Stimulated activated CD8-positive, alpha-beta memory T cell treated with anti-CD3 and anti-CD28 coated beads, Interleukin-15, amount 100 ng/mL, for 4 hours (primary cell): ENCODE measurements at places on chromosomes 7 and 10.

- DNase-seq, result no peak
Observed at GRCh38 chr7:132232406-132232805, 343.9 kb downstream of the PLXNA4 start.

GRCh38 chr7:36967387-36967786 lies 243.1 kb upstream of the AOAH start:
- DNase-seq, result no peak

DNA sequence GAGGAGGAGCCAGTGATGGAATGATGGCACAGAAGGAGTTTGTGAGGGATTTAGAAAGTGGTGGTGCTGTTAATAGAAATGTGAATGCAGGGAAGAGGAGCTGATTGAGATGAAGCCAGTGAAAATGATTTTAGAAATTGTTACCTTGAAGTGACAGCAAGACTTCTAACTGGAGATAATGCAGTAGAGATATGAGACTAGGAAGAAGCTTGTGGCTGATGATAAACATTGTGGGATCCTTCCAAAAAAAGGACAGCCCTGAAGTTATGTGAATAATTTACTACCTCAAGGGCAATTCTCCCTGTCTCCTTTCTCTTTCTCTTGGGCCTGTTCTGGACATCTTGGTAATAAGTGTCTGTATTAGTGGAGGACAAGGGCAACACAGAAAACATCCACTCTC lies 138.6 kb downstream of the LSMEM1 start:
- no peak for DNase-seq

DNA sequence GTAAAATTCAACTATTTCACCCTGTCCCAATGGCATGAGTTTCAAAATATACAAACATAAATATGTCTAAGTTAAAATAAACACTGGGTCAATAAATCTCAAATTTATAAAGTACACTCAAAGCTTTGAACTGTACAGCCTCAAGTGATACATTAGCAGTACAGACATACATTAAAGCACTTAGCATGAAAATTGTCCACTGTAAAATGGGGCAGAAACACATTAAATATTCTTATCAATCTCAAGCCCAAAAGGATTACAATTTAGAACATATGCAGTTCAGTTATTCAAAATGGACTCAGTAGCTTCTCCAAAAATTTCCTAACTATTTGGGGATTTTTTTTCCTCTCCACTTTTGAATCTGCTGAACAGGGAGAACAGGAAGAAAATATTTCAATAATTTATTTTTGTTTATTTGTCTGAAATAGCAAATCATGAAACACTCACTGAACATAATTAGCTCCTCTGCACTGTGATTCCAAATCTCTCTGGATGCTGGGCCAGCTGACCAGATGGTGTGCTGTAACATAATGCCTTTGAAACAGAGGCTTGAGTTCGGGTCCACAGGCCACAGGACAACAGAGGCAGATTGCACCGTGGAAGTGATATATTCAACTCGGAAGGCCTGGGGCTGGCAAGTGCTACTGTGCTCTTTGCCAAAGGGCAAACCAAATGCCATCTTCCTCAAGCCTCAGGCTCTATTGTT lies 248.9 kb upstream of the LRRN3 start:
- DNase-seq, result no peak

GRCh38 chr10:44439958-44440244 lies 55.0 kb upstream of the CXCL12 start:
- no peak for DNase-seq

DNA sequence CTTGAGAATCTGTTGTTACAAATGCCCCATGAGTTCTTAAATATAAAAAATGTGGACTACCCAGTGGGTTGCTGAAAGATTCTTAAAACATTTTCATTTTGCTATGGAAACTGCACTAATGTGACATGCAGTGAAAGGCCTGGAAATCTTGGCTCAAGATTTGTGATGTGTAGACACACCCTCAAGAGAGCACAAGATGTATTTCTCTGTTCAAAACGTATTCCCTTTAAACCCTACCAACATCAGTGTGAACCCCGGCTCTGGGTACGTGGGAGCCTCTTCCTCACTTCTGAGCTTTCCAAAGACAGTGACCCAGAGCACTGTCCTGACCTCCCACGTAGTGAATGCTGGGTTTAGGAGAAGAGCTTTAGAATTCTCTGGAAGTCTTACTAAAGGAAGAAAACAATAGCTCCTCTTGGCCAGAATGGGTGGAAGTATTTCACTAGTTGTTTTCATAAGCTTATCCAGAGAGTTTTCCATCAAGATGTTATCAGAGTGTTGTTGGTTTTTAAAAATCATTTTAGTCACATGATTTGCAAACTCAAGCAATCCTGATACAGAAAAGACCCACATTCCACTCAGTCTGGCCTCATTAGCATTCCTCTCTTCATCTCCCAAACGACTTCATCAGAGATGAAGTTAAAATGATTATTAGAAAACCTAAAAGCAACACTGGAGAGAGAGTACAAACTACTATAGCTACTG lies 81.5 kb upstream of the AFAP1L2 start:
- DNase-seq, result no peak
